ENCODE measurements at places on chromosomes 16 and 17.

DNA sequence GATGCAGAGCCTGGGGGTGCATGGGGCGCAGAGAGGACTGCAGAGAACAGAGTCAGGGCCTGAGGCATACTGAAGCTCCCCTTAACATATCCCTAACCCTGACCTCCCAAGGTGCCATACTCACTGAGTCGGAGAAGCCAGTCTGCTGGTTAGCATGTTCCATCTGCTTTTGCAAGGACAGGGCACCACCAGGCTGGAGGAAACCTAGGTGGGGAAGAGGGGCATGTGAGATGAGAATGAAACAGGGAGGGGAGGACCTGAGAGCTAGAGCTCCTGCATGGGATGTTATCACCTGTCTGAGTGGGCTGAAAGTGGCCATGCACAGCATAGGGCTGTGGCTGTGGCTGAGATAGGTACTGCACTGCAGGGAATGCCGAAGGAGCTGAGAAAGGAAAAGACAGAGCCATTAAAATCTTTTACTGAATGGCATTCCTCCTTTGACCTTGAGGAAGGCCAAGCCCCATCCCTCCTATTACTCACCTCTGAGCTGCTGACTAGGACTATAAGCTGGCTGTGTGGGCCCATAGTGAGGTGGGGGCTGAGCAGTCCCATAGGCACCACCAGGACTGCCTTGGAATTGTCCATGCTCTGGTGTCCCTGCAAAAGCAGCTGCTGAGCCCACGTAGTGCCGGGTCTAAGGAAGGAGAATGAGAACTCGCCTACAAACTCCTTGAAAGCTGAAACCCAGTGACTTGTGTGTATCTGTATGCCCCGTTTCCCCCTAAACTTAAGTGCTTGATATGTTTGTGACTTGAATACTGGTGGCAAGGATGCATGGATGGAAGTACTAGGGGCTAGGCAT is 1.9 kb downstream of the GPS2 start:
- no peak for DNase-seq

DNA sequence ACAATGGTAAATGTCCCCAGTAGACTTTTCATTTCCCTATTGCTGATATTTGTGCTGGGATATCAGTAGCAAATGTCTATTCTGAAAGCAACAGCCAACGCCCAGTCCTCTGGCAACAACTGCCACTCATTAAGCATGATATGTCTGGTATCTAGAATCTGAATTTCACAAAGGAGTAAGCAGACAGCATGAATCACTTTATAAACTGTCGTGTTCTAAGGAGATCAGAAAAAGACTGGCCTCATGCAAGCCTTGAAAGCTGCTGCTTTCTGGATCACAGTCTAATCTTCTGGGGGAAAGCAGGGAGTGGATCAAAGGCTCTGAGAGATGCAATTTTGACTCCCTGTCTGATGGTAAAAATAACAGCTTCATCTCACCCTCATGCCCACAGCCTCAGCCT is 153.1 kb upstream of the NOG start:
- no peak for DNase-seq

DNA sequence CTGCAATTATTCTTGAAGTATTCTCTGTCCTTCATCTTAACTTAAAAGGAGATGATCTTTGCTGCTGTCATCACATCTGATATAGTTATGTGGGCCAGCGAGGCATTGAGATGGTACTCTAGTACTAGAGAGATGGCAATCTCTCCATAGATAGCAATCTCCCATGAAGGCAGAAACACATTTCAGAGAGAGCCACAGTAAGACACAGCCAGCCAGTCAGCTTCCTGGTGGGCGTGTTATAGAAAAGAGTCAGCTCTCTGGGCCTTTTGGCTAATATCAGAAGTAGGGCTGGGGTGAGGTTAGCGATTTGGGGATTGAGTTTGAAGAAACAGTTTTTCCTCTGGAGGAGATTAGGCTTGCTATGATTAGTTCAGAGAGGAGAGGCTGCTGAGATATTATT is 22.6 kb upstream of the EFCAB13 start:
- no peak for DNase-seq

GRCh38 chr17:146983-147761 is 9.8 kb downstream of the SCGB1C2 start:
- DNase-seq: no peak
